ENCODE measurements at places on chromosomes 6 and 20.
A peak's percentile ranks its signal among the peaks of the same experiment; 100 is the strongest.

- no peak for DNase-seq
Measured at GRCh38 chr6:157921685-157922367, 59.8 kb upstream of the SYNJ2 start.

- DNase-seq: no peak
Measured at GRCh38 chr20:13017883-13018535, 9.2 kb downstream of the SPTLC3 start.

GRCh38 chr20:9571783-9572182 lies 57.4 kb downstream of the LAMP5 start:
- DNase-seq: no peak

DNA sequence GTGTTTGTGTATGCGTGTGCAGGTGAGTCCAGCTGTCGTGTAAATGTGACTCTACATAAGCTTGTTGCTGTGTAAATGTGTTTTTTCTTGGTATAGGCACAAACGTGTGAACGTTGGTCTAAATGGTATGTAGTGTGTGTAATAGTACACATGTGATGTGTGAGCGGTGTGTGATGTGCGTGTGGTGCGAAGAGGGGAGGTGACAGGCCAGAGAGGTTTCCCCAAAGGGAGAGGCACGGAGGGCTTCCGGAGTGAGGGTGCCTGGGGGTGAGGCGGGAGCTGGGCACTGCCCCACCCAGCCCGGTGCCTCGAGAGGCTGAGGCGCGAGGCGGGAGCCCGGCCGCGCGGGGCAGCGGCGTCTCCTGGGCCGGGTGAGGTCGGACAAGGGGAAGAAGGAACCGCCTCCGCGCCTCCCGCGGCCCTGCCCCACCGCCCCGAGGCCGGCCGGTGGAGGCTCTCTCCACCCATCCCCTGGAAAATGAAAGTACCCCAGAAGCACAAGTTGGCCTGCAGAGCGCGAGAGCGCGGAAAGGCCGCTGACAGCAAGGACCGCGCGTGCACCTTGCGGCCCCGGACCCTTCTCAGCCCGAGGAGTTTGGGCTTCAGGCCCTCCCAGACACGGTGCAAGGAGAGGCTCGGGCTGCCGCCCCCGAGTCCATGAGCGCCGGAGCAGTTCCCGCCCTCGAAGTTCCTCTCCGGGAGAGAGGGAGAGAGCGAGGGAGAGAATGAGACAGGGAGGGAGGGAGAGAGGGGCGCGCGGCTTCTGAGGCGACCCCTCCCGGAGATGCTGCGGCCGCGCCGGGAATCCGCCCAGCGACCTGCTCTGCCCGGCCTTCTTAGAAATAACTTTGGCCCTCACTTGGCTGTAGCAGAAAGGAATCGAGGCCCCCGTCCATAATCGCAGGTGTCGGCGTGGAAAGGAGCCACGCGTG lies 43.2 kb upstream of the OSTM1 start:
- no peak for DNase-seq

- DNase-seq: peak; percentile 58
Measured at GRCh38 chr20:17505636-17506517, 25.3 kb downstream of the BFSP1 start.
